ENCODE measurements at places on chromosomes 1 and 21.

GRCh38 chr1:172642970-172643369 is 15.9 kb upstream of the FASLG start:
- no peak for DNase-seq

GRCh38 chr1:239677362-239677761 is 291.0 kb downstream of the CHRM3 start:
- DNase-seq = no peak

GRCh38 chr1:113768916-113769600 is 9.8 kb upstream of the PHTF1 start:
- no peak for DNase-seq

- DNase-seq = no peak
Observed at GRCh38 chr1:208538078-208538477, 293.9 kb upstream of the PLXNA2 start.

DNA sequence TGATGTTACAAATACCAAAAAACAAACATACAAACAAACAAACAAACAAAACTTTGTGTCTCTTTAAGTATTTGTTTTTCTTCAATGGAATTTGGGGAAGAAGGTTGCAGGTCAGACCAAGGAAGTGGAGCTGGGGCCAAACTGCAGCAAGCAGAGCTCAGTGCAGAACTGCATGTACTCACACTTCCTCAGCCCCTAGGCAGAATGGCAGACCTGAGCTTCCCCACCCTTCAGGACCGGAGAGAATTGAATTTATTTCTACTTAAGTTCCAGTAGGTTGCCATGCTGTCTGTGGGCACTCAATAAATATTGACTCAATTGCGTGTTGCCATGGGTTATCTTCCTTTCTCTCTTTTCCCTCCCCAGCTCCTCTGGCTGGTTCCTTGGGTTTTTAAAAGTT is 173.6 kb downstream of the PTGER3 start:
- no peak for DNase-seq

- no peak for DNase-seq
Observed at GRCh38 chr1:100448366-100448765, 89.6 kb upstream of the GPR88 start.
